ENCODE measurements at places on chromosomes 2 and 18.

DNA sequence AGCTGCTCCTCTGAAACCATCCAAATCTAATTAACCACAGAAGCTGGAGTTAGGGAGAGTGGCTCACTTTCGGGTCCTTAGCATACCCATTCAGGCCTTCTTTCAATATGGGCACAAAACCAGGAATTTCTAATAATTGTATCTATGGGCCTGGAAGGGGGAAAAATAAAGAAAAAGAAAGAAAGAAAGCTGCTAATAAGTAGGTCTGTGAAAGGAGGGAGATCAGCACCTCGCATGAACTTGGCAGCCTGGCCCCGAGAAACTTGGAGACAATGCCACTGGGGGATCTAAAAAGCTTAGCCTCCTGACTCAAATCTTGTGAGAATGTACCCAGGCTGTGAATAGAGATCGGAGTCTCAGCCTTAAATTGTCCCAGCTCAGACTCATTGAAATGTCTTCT lies 252.1 kb upstream of the SLC14A2 start:
- DNase-seq, result no peak

DNA sequence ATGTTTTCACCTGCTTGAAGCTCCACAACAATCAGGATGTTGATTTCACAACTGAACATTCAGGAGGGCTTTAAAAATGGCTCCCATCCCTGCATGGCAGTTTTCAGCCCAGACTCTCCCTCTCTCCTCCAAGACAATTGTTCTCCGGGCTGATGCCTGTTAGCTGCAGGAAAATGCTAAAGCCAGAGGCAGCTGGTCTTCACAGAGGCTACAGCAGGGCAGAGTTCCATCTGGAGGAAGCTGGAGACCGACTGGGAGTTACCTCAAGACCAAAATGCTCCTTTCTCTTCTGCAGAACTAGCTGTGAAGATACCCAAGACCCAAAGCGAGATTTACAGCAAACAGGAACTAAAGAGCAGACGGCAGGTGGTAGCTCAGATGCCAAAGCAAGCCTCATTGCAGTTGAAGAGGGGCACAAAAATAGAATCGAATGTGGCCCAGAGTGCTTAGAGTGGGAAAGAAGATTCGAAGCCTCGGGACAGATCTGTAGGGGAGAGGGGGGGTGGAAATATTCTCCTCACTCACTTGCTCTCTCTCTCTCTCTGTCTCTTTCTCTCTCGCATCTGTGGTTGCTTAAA lies 423.6 kb downstream of the ZNF521 start:
- no peak for DNase-seq

- DNase-seq, result no peak
Observed at GRCh38 chr18:32200766-32201165, 10.9 kb downstream of the MEP1B start.

- no peak for DNase-seq
Observed at GRCh38 chr2:174020926-174021662, 55.9 kb upstream of the SP3 start.

- no peak for DNase-seq
Observed at GRCh38 chr2:108787216-108787541, 608 bp downstream of the CCDC138 start.

DNA sequence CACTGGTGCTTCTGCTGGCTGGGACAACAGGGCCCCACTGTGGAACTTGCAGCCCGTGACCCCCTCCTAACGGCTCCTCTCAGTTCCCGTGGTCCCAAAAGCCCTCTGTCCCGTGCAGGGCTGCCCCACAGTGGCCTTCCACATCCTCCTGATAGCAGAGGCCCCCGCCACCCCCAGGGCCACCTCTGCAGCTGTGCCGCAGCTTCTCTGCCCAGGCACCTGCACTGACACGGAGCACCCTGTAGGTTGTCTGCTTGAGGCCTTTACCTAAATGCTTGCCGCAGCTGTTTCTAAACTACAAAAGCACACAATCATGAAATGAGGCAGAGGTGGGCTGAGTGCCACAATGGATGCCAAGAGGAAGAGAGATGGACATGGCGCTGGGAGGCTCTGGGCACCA lies 13.5 kb upstream of the GRHL1 start:
- DNase-seq, result no peak

DNA sequence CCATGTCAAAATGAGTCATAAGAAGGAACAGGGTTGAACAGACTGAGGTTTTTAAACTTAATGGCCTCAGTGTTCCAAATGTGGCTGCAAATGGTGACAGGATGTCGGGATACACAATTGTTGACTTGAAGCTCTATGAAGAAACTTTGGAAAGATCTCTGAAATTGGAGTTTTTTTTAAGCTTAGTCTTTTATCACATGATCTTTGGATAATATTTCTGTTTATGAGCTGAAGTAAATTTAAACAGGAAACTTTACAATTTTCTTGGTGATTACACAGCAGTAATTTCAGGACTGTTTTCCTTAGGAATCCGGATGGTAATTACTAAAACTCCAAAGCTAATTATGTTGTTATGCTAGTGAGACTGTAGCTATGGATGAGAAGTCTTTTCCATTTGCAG lies 199.1 kb upstream of the NRXN1 start:
- DNase-seq, result no peak

GRCh38 chr2:235116885-235117492 lies 165.2 kb downstream of the SH3BP4 start:
- DNase-seq, result no peak

GRCh38 chr2:111095434-111095833 lies 25.3 kb upstream of the BCL2L11 start:
- DNase-seq, result no peak

GRCh38 chr2:207160115-207160514 lies 5.6 kb downstream of the KLF7 start:
- no peak for DNase-seq

DNA sequence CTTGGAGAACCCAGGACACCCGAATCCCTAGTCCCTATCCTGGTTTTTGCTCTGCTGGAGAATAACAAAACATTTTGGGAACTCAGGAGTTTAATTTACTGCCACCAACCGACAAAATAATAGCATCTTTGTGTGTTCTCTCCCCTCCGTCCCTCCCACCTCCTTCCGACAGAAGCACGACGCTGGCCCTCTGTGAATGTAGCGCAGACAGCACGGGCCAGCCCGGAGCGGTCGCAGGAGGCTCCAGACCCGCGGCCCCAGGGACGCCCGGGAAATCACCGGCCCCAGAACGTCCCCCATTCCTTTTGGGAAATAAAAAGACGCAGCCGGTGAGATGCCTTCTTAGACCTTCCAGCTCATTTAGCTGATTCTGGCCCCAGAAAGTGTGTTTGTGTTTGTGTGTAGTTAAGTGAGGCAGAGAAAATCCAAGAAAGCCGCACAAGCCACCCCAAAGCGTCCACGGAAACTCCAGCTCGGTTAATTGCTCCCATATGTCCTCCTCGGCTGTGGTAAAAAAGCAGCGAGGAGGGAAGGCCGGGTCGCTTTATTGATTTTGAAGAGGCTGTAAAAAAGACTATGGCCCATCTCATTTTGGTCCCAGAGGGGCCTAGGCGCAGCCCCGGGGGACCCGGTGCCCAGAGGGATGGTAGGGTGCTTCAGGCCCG lies 577 bp upstream of the TANC1 start:
- no peak for DNase-seq

- no peak for DNase-seq
Observed at GRCh38 chr2:233209533-233210171, 41.8 kb upstream of the ATG16L1 start.

- peak; percentile 25 for DNase-seq
Observed at GRCh38 chr2:184004948-184005672, 593.2 kb upstream of the ZNF804A start.

GRCh38 chr2:236862526-236862925 lies 223.2 kb upstream of the COPS8 start:
- DNase-seq, result no peak

GRCh38 chr2:103002954-103003353 lies 241.1 kb downstream of the TMEM182 start:
- DNase-seq, result no peak

- no peak for DNase-seq
Observed at GRCh38 chr2:31268344-31268743, 34.4 kb downstream of the EHD3 start.

DNA sequence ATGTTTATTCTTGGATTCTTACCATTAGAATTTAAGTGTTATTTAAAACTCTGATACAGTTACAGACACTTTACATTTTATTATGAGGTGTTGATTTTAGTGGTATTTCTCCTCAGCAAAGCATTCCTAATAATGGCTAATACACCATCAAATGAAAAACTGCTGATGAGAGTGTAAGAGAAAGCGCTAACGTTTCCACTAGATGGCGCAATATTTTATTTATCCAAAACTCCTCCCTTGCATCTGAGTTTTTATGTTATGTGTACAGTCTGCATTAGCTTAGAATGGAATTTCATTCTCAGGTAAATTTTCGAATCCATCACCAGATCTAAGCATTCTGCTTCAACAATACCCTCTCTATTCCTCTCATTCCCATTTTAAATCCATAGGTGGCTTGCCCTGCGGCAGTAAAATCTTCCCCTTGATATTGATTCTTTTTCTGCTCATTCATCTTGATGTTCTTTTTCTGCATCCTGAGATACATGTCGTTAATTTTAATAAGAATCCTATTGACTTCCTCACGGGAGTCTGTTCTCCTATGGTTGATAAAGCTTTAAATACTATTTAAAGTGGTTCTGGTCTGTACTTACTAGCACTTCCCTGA lies 53.9 kb downstream of the PRKRA start:
- DNase-seq, result peak; percentile 26

DNA sequence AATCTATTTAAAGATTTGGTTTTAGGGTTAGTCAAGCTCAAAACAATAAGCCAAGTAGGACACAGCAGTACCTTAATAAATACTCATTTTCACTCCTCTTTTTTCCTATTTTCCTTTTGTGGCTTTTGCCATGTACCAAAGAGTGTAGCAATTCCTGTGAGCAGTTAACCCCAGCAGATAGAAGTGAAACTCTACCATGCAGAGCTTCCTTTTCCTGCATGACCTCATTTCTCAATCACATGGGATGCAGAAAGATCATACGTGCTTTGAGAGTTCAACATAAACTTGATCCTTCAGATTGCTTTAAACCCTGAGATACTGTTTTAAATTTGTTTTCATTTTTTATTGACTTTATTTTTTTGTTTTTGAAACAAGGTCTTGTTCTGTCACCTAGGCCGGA lies 99.1 kb upstream of the ARHGAP15 start:
- no peak for DNase-seq

- no peak for DNase-seq
Observed at GRCh38 chr2:28119631-28120030, 229.1 kb downstream of the BABAM2 start.

DNA sequence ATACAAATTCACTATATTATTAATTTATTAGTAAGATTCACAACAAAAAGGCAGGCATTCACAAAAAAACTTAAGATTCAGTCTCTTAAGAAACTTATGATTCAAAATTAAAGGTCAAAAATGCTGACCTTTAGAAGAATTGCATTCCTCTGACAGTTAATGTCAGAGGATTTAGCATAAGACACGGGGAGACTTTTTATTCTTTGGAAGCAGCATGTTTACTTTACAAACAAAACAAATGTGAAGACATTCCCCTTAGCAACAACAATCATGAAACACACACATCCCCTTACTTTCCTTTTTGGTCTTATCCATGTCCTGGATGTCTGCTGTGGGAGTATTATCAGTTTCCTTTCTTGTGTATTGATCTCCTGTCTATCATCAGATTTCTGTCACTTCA lies 117.1 kb downstream of the RAD51AP2 start:
- DNase-seq, result no peak

DNA sequence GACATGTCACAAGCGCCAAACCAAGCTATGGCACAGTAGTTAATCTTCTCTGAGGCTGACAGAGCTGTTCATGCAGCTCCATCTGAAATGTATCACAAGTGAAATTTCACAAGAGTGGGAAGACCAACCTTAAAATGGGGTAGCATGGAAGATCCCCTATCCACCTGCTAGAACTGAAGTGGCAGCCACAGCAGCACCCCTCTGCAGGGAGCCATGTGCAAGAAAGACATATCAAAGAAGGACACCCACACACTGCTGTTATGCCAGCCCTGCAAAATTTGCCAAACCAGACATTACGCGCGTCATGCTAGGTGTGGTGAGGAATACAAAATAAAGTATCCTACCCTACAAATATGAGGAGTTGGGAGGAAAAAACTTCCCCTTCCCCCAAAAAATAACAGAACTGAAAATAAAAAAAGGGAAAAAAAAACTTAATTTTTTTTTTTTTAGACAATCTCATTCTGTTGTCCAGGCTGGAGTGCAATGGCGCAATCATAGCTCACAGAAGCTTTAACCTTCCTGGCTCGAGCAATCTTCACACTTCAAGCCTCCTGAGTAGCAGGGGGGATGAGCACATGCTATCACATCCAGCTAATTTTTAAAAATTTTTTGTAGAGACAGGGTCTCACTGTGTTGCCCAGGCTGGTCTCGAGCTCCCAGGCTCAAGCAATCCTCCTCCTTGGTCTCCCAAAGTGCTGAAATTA lies 76.2 kb downstream of the STK39 start:
- DNase-seq, result no peak

GRCh38 chr2:170088776-170089175 lies 89.2 kb upstream of the MYO3B start:
- no peak for DNase-seq

- no peak for DNase-seq
Observed at GRCh38 chr2:223997938-223998337, 40.7 kb downstream of the MRPL44 start.

DNA sequence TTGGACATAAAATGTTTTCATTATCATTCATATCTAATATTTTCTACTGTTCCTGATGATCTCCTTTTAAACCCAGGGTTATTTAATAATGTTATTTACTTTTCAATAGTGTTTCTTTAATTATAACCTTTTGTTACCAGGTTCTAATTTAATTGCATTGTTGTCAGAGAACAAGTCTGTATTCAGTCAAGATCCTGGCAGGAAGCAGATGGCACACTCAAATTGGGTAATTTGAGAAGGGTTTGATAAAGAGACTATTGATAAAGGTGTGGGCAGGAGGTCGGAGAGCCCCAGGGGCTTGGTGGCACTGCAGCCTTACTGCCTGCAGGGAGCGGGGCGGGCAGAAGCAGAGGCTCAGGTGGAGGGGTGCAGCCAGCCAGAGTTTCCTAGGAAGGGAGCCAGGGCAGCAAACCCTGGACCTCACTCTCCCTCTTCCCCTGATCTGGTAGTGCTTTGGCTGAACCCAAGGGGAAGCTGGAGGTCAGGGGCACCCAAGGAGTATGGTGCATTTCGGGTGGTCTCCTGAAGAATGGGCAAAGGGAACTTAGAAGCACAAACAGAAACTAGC lies 2.3 kb upstream of the KIF1A start:
- no peak for DNase-seq

DNA sequence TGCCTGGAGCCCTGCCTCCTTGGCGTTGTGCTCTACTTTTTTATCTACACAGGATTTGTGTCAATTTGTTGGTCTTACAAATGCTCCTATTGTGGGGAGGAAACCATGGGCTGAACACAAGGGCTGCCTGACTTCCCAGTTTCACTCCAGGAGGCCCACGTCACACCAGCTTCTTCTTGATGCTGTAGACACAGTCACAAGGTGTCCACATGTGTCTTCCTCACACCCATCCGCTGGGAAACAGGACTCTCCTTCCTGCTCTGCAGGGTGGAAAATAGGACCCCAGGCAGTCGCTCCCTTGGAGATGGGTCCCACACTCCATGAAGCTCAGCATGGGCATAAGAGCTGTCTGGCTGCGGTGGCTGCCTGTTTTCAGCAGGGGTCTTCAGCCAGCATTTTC lies 468.2 kb downstream of the EPHA4 start:
- DNase-seq, result no peak

- DNase-seq, result no peak
Observed at GRCh38 chr2:85396531-85397470, 13.4 kb downstream of the CAPG start.

GRCh38 chr2:117794668-117795067 lies 19.8 kb upstream of the DDX18 start:
- no peak for DNase-seq
